ENCODE measurements at places on chromosomes 11 and 22. TPM values are rescaled to one million over a fixed set of nuclear protein-coding genes. Genes with fewer than 3 reads are reported as not detected.

DNA sequence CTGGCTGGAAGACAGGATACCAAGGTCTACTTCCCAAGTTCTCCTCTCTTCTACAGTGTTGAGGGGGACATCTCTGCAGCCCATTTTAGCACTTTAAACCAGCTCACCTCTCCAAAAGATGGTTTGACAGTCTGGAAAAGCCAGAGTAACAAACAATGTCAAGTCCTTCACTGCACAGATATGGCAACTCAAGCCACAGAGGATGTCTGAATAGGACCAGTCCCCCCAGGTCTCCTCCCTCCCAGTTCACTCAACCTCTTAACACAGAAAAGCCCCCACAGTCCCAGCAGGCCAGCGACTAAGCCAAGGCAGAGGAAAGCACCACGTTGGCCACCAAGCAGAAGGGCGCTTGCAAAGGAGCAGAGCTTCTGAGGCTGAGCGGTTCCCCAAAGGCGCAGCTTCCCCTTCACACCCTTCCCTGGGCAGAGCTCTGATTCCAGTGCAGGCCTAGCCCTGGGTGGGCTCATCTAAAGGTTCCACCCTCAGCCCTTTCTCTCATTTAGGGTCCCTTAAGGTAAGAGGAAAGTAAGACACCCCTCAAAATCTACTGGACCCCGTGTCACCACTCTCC is 62.7 kb downstream of the PAK1 start:
- peak; percentile 12 for DNase-seq

- DNase-seq = no peak
Measured at GRCh38 chr11:44174842-44175241, 79.4 kb downstream of the EXT2 start.

- no peak for DNase-seq
Measured at GRCh38 chr22:35462498-35463230, 62.7 kb downstream of the MCM5 start.

- no peak for DNase-seq
Measured at GRCh38 chr11:129935723-129936122, 40.3 kb upstream of the NFRKB start.

GRCh38 chr22:36763576-36763975 is 12.3 kb downstream of the IFT27 start:
- no peak for DNase-seq

DNA sequence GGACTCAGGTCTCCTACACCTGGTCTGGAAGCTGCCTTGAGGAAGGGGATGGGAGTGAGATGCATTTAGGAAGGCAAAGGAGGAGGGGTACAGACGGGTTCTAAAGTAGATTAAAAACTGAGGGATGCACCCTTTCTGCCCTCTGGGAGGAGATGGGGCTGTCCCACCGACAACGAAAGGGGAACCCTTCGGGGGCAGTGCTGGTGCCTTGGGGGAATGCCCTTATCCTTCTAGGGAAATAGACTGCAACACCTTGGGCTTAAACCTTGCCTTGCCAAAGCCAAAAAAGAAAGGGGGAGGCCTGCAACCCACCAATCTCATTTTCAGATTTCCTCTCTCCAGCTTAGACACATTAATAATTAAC is 89.8 kb downstream of the PLEKHA7 start:
- no peak for DNase-seq

DNA sequence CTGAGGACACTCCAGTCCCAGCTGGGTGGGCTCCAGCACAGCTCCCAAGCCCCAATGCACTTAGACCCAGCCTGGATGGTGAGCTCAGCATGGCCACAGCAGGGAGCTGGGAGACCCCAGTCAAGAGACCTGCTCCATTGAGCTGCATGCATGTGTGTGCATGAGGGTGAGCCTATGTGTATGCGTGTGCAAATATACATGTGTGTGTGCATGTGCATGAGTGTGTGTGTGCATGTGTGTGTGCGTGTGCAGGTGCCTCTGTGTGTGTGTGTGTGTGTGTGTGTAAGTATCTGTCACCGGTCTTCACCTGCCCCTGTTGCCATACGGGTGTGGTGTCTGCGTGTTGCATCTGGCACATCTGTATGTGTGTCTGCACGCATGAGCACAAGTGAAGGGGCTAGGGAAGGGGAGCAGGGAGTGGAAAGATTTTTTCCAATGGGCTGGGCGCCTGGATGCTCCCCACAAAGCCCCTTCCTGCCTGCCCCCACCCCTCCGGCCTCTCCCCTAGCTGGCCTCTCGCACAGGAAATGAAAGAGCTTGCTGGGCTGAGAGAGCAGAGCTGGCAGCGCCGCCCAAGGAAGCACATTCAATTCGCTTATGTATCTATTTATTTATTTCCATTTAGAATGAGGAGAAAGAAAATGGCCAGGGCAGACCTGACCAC is 4.1 kb downstream of the TSPAN32 start:
- DNase-seq = no peak

GRCh38 chr11:116890193-116890592 is 52.8 kb upstream of the APOA1 start:
- DNase-seq = no peak

DNA sequence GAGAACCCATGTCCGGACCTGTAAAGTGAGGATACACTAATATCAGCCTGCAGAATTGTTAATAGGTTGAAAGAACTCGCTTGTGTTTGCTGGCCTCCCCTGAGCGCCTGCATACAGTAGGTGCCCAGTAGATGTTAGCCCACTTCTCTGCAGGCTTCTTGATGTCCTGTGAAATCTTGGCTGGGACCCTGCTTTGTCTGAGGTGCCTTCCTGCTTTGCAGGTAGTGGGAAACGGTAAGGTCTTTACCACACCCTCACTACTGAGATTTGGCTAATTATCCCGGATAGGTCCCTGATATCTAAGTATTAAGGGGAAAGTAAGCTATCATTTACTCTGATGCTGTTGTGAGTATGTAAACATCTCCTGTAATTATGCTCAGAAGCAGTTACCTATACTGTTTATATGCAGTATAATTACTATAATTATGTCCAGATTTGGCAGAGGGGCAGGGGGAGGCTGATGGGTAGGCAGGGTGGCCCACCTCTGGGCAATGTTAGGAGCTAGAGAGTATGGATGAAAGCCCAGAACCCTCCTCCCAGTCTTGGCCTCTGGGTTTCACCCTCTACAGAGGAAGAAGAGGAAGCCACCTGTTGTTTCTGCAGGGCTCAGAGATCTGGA is 1.2 kb upstream of the ARRB1 start:
- DNase-seq = no peak

GRCh38 chr11:77384571-77384970 is 83.1 kb upstream of the GDPD4 start:
- no peak for DNase-seq

DNA sequence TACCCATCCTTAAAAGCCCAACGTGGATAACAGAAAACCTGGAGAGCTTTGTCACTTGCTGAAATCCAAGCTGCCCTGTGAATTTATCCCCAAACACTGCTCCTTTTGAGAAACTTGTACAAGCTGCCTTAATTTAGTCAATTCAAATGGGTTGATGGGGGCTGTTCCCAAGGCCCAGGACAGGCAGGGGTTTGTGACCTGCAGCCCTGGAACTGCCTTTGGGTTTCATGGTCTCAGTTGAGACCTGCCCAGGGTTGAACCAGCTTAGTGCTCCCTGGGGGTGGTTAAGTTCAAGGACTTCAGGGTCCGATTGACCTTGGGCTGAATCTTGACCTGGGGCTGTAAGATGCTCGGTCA is 112.1 kb upstream of the OR4B1 start:
- no peak for DNase-seq

DNA sequence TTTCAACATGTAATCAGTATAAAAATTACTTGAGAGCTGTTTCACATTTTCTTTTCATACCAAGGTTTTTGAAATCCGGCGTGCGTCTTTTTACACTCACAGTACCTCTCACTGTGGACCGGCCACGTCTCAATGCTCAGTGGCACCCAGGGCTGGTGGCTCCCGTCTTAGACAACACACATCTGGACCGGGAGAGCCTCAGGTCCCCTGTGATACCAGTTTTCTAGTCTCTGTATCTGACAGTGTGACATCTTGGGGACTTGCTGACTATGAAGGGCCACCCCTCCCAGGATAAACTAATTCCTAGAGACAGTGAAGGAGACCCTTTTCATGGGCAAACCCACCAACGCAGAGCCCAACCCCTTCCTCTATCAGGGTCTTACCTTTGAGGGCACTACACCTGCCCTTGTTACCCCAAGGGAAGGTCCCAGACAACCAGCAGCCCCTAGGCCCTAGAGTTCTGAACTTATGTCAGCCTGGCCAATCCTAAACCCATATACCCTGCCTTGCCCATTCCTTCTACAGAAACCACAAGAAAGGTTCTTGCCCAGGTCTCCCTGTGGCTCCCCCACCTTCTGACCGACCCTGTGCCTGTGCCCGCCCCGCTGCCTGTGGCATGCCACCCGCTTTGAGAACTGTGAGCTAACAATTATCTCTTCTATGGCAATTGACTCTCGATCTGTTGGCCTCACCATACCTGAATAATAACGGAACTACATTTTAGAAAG is 6.1 kb upstream of the ASCL2 start:
- DNase-seq = peak; percentile 4

DNA sequence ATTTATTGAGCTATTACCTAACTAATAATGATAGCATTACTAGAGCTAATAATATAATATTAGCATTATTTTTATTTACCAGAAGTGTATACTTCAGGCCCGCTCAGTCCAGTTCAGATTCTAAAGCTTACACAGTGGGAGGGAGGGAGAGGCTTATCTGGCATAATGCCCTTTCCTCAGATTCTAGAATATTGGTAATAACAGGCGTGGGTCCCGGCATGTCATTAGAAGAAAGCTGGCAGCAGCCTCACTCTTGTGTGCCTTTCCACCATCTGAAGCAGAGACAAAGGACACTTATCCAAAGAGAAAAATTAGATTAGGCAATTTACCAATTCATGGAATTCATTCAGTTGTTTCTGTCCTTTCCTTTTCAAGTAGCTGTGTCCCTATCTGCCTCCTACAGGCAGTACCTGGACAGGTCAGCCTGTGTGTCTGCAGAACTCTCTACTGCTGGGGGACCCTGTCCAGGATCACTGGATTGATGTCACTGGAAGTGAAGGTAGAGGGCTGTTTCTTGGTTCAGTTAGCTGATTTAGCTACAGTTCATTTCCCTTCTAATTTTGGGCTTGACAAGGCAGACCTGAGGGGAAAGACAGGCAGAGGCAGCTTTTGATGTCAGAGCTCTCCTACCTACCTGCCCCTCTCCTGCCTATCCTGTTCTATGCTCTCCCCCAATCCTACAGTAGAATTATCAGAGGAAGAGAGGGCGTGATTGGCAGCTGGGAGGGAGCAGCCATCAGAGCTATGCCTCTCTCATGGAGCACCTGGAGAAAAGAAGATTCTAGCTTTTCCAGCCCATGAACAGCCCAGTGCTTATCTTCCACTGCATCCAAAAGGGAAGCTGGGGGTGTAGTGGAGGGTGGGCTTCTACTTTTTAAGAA is 20.3 kb upstream of the CCDC90B start:
- DNase-seq = no peak

Gene OR51B4
- not detected for total RNA-seq

Gene EXPH5
- 1.2 TPM for total RNA-seq

Gene TMPRSS13
- total RNA-seq = 5.3 TPM

Gene MRGPRF
- total RNA-seq = not detected
